ENCODE measurements at places on chromosomes 13 and 19.

DNA sequence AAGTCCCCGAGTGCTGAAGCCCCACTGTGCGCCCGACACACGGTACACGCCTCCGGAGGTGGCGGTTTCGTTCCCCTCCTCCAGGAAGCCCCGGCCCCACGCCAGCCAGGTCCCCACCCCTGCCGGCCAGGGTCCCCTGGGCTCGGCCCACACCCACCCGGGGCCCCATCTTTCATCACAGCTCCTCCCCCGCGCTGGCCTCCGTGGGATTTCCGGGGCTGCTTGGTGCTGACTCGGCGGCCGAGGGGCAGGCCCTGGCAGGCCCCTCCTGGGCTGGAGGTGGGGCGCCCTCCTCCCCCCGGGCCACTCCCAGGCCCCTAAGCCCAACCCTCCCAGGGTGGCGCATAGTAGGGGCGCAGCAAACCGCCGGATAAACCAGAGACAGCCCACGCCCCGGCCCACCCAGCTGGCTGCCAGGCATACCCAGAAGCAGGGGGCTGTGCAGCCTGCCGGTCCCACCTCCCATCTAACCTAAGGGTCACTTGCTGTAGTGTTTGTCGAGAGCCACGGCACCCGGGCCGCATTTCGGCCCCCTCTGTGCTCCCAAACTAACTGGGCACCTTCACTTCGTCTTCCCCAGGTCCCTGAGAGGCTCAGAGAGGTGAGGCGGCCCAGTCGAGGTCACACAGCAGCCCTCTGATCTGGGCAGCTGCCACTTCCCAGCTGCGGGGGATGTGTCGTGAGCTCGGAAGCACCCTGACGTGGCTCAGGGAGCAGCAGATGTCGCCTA, 6.6 kb downstream of the ZBTB7A start:
- peak; percentile 67 for DNase-seq

GRCh38 chr13:70814684-70815083, 706.4 kb upstream of the KLHL1 start:
- DNase-seq, result no peak

GRCh38 chr13:72290962-72291681, 424.1 kb upstream of the DACH1 start:
- no peak for DNase-seq

- DNase-seq, result peak; percentile 81
These were observed 44.4 kb upstream of the C1QTNF9 start for GRCh38 chr13:24264976-24265375.

DNA sequence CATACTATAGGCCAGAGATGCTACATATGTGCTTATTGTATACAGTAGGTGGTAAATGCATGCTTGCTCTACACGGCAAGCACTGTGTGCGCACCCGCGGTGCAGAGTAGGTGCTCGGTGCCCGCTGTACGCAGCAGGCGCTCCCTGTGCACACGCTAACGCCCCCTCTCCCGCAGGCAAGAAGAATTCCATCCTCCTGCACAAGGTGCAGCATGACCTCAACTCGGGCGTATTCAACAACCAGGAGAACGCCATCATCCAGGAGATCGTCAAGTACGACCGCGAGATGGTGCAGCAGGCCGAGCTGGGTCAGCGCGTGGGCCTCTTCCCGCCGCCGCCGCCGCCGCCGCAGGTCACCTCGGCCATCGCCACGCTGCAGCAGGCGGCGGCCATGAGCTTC, 17.7 kb downstream of the POLRMT start:
- no peak for DNase-seq

Measured in activated CD4-positive, alpha-beta T cell treated with anti-CD3 and anti-CD28 coated beads, Interleukin-2, amount 50 U/mL, for 48 hours (primary cell).